Motor neuron (in vitro differentiated cells): ENCODE measurements at places on chromosomes 4 and X.

DNA sequence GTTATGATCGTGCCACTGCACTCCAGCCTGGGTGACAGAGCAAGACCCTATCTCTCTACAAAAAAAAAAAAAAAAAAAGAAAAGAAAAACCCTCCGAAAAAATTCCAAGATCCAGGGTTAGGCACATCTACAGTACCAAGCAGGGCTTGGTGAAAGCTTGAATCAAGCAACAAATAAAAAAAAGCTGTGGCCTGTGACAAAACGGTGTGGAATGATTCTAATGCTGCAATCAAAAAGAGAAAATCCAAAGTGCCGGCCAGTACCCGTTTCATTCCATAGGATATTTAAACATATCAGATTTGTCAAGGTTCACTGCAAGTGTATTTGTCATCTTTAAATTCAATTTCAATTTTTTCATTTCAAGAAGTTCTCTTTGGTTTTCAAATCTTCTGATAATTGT, 20.5 kb downstream of the RWDD4 start:
- no peak for ATAC-seq

DNA sequence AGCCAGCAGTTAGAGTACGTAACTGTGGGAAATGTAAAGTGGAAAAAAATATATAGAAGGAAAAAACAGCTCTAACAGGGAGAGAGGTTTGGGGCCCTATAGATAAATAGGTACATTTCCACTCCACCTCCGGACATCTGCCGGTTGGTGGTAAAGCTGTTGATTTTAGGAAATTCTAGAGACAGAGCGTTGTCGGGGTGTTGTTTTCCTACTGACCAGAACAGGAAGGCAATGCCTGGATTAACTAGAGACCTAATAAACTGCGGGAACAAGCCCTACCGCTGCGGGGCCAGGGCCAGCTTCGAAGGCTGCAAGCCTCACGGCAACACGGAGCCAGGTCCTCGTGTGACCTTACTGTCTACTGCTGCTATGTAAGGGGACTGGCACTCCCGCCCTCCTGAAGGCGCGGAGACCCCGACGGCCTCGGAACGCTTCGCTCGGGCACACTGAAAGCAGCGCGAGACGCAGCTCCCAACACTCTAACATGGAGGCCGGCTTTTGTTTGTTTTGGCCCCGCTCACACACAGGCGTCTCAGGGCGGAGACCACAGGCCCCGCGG, 702 bp upstream of the CDKN2AIP start:
- no peak for ATAC-seq

DNA sequence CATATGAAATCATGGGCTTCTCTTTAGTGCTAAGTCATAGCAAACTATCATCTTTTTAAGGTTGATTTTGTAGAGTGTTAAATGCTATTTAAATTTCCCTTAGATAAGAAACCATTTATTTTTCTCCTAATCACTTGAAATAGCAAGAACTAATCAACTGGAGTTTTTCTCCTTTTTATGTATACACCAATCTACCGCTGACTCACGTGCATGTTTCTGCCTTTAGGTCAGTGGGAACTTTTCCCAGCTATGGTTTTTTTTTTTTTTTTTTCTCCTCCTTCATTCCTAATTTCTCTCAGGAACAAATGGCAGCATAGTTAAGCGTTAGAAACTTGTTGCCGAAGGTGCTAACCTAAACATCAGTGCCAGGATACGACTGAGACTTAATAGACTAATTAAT, 176.4 kb downstream of the BMPR1B start:
- ATAC-seq, result no peak

- no peak for ATAC-seq
Observed at GRCh38 chr4:176400816-176401461, 81.2 kb downstream of the SPCS3 start.

DNA sequence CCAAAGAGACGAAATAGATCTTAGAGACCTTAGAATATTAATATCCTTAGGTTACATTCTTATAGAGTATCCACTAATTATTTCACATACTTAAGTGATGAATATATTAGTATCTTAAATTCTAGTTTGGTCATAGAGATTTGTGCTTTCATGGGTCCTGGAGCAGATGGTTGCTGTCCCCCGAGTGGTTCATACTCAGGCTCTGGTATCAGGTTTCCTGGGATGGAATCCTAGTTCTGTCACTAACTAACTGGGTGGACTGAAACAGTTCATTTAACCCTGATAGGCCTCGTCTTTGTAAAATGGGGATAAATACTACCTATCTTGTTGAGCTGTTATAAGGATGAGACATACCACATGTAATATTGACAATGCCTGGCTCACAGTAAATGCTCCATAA, 264.6 kb downstream of the TENM3 start:
- ATAC-seq, result no peak

DNA sequence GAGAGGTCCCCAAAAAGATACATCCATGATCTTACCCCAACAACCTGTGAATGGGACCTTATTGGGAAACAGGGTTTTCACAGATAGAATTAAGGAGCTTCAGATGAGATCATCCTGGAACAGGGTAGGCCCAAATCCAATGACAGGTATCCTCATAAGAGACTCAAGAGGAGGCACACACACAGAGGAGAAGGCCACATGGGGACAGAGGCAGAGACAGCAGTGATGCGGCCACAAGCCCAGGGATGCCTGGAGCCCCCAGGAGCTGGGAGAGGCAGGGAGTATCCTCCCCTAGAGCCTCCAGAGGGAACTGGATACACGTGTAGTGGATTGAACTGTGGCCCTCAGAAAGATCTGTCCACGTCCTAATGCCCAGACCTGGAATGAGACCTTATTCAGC, 82.3 kb downstream of the PRKX start:
- no peak for ATAC-seq

GRCh38 chr4:176014583-176015108, 51.0 kb upstream of the WDR17 start:
- no peak for ATAC-seq
